ENCODE measurements at places on chromosomes 1 and 21.

DNA sequence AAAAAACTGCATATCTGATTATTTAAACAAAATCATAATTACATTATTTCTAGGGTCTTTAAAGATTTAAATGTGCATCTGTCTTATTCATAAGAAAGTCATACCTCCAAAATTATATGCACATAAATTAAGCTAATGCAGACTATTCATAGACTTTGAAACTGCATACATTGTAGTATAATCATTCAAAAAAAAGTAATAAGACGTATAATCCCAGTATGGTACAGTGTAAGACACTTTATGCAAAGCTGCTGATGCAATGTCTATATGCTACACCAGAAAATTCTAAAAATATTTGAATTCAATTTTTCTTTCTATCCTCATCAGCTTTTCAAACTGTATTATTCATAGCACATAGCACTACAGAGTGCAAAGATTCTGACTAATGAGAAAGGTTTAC lies 22.0 kb downstream of the BRINP3 start:
- DNase-seq = no peak

GRCh38 chr21:39060485-39061083 lies 122.7 kb downstream of the PSMG1 start:
- no peak for DNase-seq

DNA sequence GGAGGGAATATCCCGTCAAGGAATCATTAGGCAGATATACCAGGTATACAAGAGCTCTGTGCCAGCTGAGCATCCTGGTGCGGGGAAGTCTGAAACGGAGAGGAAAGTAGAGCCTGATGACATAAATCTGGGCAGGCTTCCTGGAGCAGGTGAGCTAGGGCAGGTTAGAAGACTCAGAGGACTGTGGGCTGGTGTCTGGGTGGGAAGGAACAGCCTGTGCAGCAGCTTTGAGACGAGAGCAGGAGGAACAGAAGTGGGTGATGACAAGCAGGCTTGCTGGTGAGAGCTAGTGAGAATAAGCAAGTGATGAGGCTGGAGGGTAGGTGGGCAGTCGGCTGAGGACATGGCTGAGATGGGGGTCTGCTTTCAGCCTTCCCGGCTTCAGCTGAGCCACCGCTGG lies 6.7 kb downstream of the CELSR2 start:
- DNase-seq = no peak

DNA sequence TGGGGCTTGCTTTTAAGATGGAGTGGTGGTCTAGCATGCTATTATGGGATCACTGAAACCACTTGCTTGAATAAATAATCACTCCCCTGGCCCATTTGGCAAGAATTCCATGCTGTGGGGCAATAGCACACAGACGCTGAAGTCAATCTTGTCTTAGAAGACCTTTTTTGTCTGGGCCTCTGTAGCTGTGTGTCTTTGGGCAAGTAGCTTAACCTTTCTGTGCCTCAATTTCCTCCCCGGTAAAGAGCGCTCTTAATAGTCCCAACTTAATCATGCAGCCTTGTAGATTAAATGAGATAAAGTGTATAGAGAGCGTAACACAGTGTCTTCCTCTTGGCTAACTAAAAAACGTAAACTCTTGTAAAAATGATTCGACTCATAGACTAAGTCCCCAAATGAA lies 125.4 kb upstream of the IGSF21 start:
- DNase-seq = no peak

DNA sequence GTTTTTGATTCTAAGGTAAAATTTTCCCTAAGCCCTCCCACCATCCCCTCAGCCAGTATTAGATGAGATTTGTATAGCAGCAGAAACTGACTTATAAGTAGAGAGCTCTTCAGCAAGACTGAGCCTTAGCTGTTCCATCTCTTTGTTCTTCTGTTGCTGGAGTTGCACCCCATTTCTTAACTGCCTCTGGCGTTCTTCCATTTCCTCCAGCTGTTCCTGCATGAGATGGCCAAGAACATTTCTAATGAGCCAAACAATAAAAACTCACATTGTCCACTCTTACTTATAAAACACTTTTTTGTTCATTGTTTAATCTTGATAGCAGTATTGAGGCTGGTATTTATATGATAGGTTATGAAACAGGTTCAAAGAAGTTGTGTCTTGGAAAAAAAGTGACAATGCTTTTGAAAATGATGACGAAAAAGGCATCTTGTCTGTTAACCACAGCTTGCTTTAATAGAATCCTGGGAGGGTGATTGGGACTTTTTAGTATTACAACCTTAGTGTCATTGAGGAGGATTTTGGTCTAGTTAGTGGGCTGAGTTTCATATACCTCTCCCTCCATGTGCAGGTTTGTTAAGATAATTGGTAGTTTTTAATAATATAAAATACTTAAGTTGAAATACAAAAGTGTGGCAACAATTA lies 18.3 kb downstream of the SYNC start:
- peak; percentile 22 for DNase-seq

- no peak for DNase-seq
These were observed 27.1 kb upstream of the CD2 start for GRCh38 chr1:116726872-116727820.

Measured in AG08396 (cell line).